ENCODE measurements at places on chromosomes 5 and 9.

GRCh38 chr5:59532979-59533729 is 360.4 kb downstream of the PDE4D start:
- DNase-seq = no peak
- H3K27ac ChIP-seq = no peak overlapping the region
- no peak overlapping the region for H3K4me3 ChIP-seq
- no peaks in the 10 kb centered on the region for H3K4me1 ChIP-seq
- H3K27me3 ChIP-seq = no peaks in the 10 kb centered on the region

DNA sequence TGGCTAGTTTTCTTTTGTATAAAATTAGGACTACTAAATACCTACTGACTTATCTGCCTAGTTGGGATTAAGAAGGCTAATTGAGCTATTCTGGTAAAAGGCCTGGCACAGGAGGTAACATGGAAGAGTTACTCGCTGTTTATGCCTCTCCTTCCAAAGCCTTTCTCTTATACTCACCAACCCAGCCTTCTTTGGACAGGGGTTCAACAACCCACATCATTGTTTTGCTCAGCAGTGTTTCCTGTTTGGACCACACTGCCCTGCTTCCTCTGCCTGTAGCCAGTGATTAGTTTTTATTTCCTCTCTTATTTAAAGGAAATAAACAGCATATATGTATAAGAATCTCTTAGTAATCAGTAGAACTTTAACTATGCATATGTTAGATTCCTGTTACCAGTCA is 85.1 kb upstream of the TLX3 start:
- H3K4me1 ChIP-seq = no peaks in the 10 kb centered on the region
- no peak overlapping the region for H3K4me3 ChIP-seq
- DNase-seq = no peak

- no peaks in the 10 kb centered on the region for H3K36me3 ChIP-seq
- H3K27me3 ChIP-seq = no peaks in the 10 kb centered on the region
- no peak overlapping the region for H3K4me3 ChIP-seq
- no peak for DNase-seq
These were observed 21.7 kb downstream of the F2RL2 start for GRCh38 chr5:76601470-76601869.

DNA sequence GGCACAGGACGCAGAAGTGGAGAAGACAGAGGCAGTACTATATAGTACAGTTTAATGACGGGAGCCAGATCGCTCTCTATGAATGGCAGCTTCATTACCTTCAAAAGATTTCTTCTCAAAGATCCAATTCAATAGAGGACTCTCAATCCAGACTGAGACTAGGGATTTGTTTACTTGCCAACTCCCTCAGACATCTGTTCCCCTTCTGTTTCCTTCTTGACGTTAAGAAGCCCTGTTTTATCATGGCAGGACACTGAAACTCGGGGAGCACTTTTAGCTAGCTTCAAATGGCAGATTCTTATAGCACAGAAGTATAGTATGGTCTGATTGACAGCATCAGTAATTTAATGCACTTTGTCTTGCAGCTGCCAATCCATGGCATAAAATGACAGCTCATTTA is 747.3 kb upstream of the C9orf72 start:
- DNase-seq = no peak
- no peaks in the 10 kb centered on the region for H3K4me1 ChIP-seq
- H3K27me3 ChIP-seq = no peaks in the 10 kb centered on the region
- H3K36me3 ChIP-seq = no peaks in the 10 kb centered on the region
- no peak overlapping the region for H3K4me3 ChIP-seq

DNA sequence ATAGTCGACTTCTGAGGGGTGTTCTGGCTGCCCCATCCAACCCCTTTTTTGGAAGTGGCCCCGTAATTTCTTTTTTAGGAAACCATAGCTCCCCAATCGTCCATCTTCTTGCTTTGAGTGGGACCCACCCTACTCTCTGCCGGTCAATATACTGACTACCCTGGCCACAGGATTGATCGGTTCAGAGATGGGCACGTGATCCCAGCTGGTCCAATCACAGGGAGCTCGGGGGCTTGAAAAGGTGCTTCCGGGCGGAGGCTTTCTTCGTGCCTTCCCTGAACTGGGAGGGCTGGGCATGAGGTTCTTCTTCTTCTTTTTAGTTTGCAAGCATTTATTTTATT is 78.7 kb upstream of the SH3PXD2B start:
- DNase-seq = no peak
- peaks cover 10% of the 10 kb centered on the region for H3K4me1 ChIP-seq

DNA sequence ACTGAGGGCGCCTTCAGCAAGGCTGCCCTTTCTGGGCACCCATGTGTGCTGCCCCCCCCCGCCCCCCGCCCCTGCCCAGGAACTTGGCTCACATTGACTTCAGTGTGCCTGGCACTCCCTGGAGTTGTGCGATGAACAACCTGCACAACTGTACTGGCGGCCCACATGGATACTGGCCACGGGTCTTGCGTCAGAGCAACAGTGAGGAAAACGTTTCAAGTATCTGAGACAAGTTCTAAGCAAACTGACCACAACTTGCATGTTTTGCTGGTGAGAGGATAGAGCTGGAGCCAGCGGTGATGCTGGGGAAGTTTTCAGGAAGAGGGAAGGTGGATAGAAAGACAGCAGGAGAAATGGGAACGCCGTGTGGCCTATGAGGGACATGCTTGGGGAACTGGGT is 45.4 kb downstream of the HABP4 start:
- H3K4me3 ChIP-seq = no peak overlapping the region
- no peak overlapping the region for H3K27ac ChIP-seq
- DNase-seq = peak; percentile 8
- H3K27me3 ChIP-seq = no peaks in the 10 kb centered on the region
- H3K4me1 ChIP-seq = no peaks in the 10 kb centered on the region

DNA sequence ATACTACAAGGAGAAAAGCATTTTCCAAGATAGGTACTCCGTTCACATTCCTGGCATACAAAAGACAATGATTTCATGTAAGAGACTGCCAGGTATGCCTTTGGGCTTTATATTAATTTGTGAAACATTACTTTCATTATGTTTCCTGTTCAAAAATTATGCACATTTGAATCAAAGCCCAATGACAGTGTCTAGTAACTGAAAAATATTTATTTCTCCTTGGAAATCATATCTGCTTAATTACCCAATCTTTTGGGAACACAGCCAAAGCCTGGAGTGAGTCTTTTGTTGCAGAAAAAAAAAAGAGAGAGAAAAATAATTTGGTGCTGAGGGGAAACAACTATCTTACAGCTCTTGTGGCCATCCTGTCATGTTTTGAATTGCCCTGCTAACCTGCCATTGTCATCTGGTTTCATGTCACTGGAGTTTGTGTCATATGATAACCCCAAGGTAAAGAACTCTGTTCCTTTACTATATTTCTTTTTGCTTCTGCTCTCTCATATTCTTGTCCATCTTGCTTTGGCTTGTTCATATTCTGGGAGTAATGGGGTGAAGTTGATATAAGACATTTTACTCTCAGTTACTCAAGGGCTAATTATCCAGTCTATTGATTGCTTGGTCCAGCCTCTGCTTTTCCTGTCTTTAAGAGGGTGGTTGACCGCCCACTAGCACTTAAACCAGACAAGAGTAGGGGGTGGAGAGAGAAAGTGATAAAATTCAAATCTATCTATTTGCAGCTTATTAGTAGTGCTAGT is 238.3 kb upstream of the NUDT12 start:
- DNase-seq = no peak
- H3K27me3 ChIP-seq = no peaks in the 10 kb centered on the region
- H3K4me1 ChIP-seq = no peaks in the 10 kb centered on the region
- no peaks in the 10 kb centered on the region for H3K36me3 ChIP-seq
- H3K4me3 ChIP-seq = no peak overlapping the region
- H3K27ac ChIP-seq = no peak overlapping the region

DNA sequence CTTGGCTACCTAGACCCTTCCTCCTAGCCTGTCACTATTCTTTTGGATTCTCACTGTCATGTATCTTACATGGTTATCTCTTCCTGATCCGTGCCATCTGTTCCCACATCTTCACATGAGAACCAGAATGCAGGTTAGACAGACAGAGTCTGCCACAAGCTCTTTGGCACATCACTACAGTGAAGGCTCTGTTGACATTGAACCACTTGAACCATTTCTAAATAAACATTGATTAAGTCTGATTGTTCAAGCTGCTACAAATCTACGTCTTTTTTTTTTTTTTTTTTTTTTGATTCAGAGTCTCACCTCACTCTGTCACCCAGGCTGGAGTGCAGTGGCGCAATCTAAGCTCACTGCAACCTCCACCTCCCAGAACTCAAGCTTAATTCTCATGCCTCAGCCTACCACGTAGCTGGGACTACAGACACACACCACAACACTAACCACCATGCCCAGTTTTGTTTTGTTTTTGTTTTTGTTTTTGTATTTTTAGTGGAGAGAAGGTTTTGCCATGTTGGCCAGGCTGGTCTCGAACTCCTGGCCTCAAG is 85.1 kb upstream of the LRRTM2 start:
- no peaks in the 10 kb centered on the region for H3K36me3 ChIP-seq
- no peaks in the 10 kb centered on the region for H3K27me3 ChIP-seq
- H3K27ac ChIP-seq = no peak overlapping the region
- peaks cover 17% of the 10 kb centered on the region for H3K4me1 ChIP-seq
- no peak overlapping the region for H3K4me3 ChIP-seq
- DNase-seq = no peak

- no peaks in the 10 kb centered on the region for H3K4me1 ChIP-seq
- no peaks in the 10 kb centered on the region for H3K36me3 ChIP-seq
- H3K27me3 ChIP-seq = no peaks in the 10 kb centered on the region
- no peak overlapping the region for H3K27ac ChIP-seq
These were observed 12.9 kb upstream of the EEIG1 start for GRCh38 chr9:127993721-127994120.

GRCh38 chr9:70525519-70525918 is 111.1 kb upstream of the KLF9 start:
- DNase-seq = no peak
- no peaks in the 10 kb centered on the region for H3K4me1 ChIP-seq
- no peaks in the 10 kb centered on the region for H3K27me3 ChIP-seq
- H3K4me3 ChIP-seq = no peak overlapping the region
- H3K27ac ChIP-seq = no peak overlapping the region
- H3K36me3 ChIP-seq = no peaks in the 10 kb centered on the region

DNA sequence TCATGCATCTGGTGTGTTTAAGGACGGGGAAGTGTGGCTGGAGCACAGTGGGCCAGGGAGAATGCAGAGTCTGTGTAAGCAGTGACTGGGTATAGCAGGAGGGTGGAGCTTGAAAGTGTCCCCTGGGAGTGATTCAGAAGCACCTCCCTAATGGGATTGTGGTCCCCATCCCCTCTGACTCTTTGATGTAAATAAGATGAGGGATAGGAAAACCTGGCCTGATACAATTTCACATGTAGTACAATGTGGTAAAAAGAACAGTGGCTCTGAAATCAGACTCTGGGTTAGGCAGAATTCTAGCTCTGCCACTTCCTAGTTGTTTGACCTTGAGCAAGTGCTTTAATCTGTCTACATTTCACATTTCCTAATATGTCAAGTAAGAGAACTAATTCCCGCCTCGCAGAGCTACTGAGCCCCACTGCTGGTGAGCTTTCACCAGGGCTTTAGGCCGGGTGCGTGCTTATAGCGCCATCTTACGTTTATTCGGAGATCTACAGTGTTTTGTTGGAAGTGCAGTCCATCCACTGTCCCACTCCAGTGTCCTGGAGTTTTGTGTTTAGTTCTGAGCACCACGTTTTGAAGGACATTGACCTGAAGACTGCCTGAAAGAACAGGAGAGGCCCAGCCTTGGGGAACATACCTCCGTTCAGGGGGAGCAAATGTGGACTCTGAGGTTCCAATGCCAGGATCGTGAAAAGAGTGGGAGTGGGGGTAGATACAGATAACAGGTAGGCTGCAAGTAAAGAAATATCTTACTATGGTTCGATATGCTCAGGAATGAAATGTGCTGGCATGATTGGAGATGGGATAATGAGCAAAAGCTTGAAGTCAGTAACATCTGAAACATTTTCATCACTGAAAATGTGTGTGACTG is 51.2 kb upstream of the TESK1 start:
- H3K4me3 ChIP-seq = no peak overlapping the region
- H3K36me3 ChIP-seq = no peaks in the 10 kb centered on the region
- peaks cover 3% of the 10 kb centered on the region for H3K4me1 ChIP-seq
- no peaks in the 10 kb centered on the region for H3K27me3 ChIP-seq
- no peak overlapping the region for H3K27ac ChIP-seq

GRCh38 chr9:111400564-111400898 is 70.5 kb upstream of the OR2K2 start:
- DNase-seq = no peak
- no peaks in the 10 kb centered on the region for H3K27me3 ChIP-seq
- H3K36me3 ChIP-seq = no peaks in the 10 kb centered on the region
- H3K27ac ChIP-seq = no peak overlapping the region

GRCh38 chr5:16665601-16666000 is 48.8 kb upstream of the RETREG1 start:
- H3K27ac ChIP-seq = no peak overlapping the region
- H3K36me3 ChIP-seq = no peaks in the 10 kb centered on the region
- peaks cover 18% of the 10 kb centered on the region for H3K4me1 ChIP-seq
- no peak overlapping the region for H3K4me3 ChIP-seq

- peak; percentile 51 for DNase-seq
- H3K27ac ChIP-seq = no peak overlapping the region
- no peaks in the 10 kb centered on the region for H3K4me1 ChIP-seq
- no peaks in the 10 kb centered on the region for H3K27me3 ChIP-seq
- H3K4me3 ChIP-seq = no peak overlapping the region
These were observed 15.9 kb upstream of the RPL26L1 start for GRCh38 chr5:172943283-172943841.

DNA sequence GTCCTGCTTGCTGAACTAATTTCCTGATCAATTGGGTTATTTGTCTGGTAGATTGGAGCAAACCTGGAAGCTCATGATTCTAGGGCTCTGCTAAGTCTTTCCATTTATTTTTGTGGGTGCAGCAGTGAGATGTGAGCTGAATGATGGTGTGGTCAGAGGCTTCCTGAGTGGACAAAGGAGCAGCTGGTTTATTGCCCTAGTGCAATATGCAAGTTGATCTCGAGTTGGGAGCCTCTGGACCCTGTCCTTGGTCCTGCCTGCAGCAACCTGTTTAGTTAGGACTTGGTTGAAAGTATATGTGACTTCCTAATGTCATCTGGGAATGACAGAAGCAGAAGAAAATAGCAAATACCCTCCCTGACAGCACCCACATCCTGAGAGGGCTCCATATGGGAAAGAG is 4.2 kb upstream of the UNC5A start:
- H3K27ac ChIP-seq = no peak overlapping the region
- DNase-seq = no peak
- H3K27me3 ChIP-seq = no peaks in the 10 kb centered on the region

- H3K4me3 ChIP-seq = no peak overlapping the region
- DNase-seq = no peak
These were observed 101.5 kb downstream of the DEPDC1B start for GRCh38 chr5:60598424-60598823.

DNA sequence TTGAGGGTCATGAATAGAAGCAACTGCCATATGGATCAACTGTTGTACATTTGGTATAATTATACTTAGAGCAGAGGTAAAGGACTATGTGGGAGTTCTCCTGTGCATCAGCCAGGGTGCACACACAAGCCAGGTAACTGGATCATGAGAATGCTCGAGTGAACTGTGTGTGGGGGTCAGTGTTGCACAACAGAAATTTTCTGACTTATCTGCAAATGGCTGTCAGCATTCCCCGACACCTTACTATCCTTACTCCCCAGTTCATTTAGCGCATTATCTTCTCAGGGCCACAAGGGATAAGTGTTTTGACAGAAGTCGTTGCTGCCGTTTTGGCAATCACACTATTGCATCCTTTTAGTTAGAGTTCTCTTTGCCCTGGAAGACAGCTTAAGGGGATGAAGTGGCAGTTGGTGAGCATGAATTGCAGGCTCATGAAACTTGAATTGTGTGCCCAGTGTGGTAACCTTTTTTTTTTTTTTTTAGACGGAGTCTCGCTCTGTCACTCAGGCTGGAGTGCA is 1.7 kb downstream of the CANX start:
- H3K4me1 ChIP-seq = peaks cover 10% of the 10 kb centered on the region
- no peak for DNase-seq
- H3K27me3 ChIP-seq = no peaks in the 10 kb centered on the region
- no peaks in the 10 kb centered on the region for H3K36me3 ChIP-seq

Data from ovary (tissue), 10 donors.